ENCODE measurements at places on chromosomes 4 and X.

- no peak for DNase-seq
Measured at GRCh38 chrX:118583781-118584180, 88.2 kb downstream of the DOCK11 start.

GRCh38 chrX:150028692-150029091 lies 90.4 kb upstream of the EOLA2 start:
- no peak for DNase-seq

GRCh38 chr4:125021189-125021588 lies 293.6 kb upstream of the FAT4 start:
- DNase-seq, result no peak

GRCh38 chr4:47210828-47211227 lies 179.5 kb downstream of the GABRB1 start:
- DNase-seq, result no peak

DNA sequence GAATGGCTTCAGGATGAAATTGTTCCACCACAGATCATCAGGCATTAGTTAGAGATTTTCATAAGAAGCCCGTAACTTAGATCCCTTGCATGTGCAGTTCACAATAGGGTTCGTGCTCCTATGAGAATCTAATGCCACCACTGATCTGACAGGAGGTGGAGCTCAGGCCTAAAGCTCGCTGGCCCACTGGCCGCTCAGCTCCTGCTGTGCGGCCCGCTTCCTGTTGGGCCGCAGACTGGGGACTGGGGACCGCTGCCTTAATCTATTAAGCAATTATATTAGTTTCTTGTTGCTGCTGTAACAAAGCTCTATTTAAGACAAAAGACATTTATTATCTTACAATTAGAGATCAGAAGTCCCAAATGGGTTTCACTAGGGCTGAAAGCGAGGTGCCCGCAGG lies 205.6 kb downstream of the LARP7 start:
- DNase-seq, result no peak

DNA sequence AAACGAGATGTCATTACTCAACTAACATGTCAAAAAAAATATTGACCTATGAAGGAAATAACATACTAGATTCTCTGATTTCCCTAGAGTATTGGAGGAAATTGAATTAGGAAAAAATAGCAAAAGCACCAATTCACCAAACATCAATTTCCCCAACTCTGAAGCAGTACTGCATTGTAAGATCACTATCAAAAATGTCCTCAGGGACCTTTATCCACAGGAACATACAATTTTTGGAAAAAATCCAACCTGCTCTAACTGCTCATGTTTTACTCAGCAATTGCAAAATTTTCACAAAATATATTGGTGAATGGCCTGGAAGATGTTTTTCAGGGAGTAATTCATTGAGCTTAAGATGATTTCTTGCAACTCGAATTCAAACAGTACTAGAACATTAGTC lies 239.0 kb upstream of the GIMD1 start:
- no peak for DNase-seq

DNA sequence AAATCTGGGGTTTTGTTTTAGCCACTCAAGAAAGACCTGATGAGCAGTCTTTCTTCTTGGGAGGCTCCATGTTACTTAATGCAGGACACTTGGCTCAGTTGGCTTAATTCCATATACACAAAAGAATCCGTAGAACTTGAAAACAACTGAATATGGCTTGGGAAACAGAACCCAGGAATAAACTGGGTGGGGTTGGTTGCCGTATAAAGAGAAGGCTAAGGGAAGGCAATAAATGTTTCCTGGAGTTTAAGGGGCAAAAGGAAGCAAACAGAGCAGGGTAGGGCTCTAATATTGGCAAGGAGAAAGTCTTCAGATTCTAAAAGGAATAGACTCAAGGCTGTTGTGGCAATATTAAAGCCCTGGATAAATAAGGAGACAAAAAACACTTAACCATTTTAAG lies 8.4 kb downstream of the TNMD start:
- no peak for DNase-seq

- no peak for DNase-seq
Measured at GRCh38 chr4:15744016-15744545, 34.0 kb upstream of the CD38 start.
